ENCODE measurements at places on chromosomes 5 and 9.
A peak's percentile ranks its signal among the peaks of the same experiment; 100 is the strongest.

- DNase-seq = peak; percentile 20
These were observed 230.5 kb downstream of the SYK start for GRCh38 chr9:91032121-91032531.

GRCh38 chr9:5886114-5886939 lies 4.4 kb upstream of the MLANA start:
- DNase-seq = peak; percentile 78

GRCh38 chr5:124461157-124461556 lies 285.3 kb downstream of the ZNF608 start:
- no peak for DNase-seq

DNA sequence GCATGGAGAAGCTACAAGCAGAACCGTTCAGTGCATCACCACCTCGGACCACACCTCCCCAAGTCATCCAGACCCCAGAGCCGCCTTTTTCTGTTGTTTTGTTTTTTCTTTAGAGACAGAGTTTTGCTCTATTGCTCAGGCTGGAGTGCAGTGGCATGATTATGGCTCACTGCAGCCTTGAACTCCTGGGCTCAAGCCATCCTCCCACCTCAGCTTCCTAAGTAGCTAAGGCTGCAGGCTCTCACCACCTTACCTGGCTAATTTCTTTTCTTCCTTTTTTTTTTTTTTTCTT lies 13.5 kb upstream of the SFXN1 start:
- no peak for DNase-seq

GRCh38 chr5:96336351-96336985 lies 96.6 kb downstream of the PCSK1 start:
- peak; percentile 95 for DNase-seq

GRCh38 chr9:35293376-35293964 lies 131.7 kb downstream of the UNC13B start:
- DNase-seq = no peak

- no peak for DNase-seq
These were observed 11.8 kb downstream of the ZNF366 start for GRCh38 chr5:72495410-72495809.

DNA sequence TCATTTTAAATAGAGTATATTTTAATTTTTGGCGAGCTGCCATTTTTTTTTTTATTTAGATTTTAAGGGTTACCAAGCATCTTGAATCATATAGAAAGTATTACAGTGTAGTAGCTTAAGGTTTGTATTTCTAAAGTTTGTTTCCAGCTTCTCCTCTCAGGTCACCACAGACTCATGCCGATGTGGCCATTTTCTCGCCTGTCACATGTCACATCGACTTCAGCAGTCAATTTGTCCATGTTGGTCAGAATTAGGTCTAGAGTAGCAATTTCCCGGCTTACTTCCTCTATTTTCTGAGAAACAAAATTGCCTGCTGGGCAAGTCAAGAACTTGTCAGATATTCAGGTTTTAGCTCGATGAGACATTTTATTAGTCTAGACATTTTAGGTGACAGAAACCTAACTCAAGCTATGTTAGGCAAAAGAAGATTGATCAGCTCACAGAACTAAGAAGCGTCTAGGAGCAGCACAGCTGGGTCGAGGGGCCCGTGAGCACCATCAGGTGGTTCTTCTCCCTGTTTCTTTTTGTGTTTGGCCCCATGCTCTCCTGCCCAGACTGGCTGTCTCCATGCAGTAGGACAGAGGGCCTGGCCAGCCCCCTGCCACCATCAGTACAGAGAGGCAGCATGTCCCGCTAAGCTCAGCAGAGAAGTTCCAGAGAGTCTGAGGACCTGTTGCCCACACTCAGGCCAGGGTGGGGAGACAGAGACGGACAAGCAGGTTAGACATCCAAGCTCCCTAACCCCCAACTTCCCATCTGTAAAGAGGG lies 48.4 kb upstream of the AFAP1L1 start:
- DNase-seq = no peak

- no peak for DNase-seq
These were observed 1995.6 kb upstream of the CDH6 start for GRCh38 chr5:29197631-29198454.
